ENCODE measurements at places on chromosomes 1 and 21.
A peak's percentile ranks its signal among the peaks of the same experiment; 100 is the strongest.

GRCh38 chr1:89763649-89763986 is 57.2 kb upstream of the LRRC8D start:
- no peak for DNase-seq

GRCh38 chr1:224733027-224733911 is 117.2 kb downstream of the CNIH3 start:
- DNase-seq: peak; percentile 23

DNA sequence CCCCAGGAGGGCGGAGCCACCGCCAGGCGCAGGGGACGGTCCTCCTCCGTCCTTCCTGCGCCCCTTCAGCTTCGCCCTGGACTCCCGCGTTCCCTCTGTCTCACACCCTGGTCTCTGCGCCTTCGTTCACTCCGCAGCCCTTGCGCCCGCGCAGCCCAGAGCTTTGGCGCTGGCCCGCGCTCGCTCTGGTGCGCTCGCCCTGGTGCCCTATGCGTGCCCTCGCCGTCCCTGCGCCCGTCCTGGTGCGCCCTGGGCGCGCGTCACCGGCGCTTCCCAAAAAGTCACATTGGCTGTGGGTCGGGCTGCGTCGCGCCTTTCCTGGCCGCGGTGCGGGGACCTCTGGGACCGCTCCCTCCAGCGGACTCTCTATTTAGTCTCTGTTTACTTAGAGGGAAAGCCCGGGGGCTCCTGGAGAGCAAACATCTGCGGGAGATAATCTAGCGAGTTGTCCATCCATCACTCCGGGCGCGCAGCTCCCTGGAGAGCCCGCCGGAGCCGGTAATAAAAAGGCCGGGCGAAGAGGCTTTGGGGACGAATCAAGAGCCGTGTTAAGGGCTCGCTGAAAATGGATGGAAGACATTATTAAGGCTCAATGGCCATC is 178.6 kb downstream of the PRDM16 start:
- no peak for DNase-seq

- peak; percentile 45 for DNase-seq
Measured at GRCh38 chr1:16006552-16007485, 2.8 kb downstream of the SRARP start.

GRCh38 chr1:149916898-149917252 is 769 bp downstream of the SV2A start:
- DNase-seq: no peak

GRCh38 chr1:27053977-27054753 is 41.5 kb upstream of the TENT5B start:
- no peak for DNase-seq

DNA sequence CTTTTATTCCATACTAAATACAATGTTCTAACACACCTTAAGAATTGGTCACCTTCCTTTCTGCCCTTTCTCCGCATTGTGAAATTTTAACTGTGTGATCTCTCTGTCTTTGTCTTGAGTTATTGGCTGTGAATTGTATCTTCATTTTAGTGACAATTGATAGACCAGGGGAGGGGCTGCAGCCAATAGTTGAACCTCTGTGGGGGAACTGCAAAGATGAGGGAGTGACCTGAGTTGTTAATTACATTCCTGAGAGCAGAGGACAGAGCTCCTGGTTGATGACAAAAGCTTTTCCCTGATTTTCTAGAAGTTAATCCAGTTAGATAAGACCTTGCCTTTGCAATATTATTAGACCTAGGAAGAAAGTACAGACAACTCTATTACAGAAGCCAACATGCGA is 1535.7 kb downstream of the BRINP3 start:
- DNase-seq: no peak

DNA sequence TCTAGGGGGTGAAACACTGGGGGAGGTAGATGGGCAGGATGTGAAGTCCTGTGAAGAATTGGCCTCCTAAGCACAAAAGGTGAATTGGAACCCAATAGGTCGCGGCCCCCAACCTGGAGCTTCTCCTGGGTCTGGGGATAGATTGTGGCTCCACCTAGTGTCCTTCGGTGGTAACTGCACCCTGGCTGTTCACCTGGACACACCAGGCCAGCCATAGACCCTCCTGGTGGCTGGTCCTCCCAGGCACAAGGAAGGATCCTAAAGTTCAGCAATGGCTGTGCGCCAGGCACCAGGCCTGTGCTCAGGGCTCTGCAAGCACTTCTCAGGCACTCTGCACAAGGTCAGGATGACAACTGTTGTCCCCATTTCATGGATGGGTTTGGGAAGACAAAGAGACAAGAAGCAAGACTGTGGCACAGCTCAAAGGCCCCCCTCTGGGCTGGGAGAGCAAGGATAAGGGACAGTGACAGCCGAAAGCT is 13.5 kb downstream of the ESPN start:
- DNase-seq: peak; percentile 57

- DNase-seq: peak; percentile 40
Measured at GRCh38 chr1:235843461-235843961, 23.2 kb downstream of the LYST start.

DNA sequence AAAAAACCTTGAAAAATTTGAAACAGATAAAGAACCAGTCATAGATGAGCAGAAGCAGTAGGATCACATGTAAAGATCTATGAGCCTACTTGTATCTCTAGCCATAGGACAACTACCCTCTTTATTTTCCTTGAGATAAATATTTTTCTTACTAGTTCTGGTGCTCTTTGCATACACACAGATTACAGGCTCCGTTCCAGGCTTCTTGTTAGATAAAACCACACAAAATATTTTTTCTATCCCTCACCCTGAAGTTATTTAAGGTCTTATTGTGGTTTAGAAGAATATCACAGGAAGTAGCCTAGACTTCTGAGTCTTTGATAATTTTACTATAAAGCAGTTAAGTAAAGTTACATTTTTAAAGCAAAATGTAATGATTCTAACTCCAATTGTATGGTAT is 512.2 kb downstream of the NEGR1 start:
- DNase-seq: peak; percentile 68

- DNase-seq: no peak
Measured at GRCh38 chr1:20290624-20291597, at the start of gene VWA5B1. Gene VWA5B1 (plus strand): TSS chr1:20290875. CDS start chr1:20310602, 19,727 bp downstream.

DNA sequence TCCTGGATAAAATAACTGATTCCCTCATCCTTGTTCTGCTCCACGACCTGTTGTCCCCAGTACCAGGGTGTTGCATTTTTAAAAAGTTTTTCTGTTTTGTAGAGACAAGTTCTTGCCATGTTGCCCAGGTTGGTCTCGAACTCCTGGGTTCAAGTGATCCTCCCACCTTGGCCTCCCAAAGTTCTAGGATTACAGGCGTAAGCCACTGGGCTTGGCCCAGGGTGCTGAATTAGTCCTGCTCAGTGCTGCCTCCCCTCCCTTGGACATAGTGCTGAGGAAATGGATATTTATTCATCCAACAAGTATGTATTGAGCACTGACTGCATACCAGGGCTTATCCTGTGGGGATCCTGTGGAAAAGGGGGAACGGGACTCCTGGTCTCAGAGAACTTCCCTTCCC is 126.4 kb downstream of the PTPRU start:
- no peak for DNase-seq

DNA sequence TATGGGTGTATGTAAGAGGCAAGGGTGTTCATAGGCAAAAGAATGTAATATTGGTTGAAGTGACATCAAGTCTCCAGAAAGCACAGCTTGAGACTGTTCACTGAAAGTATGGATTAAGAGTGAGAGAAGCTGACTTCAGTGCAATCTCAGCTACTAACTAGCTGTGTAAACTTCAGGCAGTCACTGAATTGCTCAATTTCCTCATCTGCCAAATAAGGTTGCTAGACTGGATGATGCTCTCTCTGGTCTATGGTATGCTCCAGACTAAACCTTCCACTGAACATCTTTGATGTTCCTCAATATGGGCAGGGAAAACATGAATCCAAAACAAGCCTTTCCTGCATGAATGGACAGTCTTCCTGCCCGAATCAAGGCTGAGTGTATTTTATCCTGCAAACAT is 111.8 kb upstream of the USH2A start:
- no peak for DNase-seq

GRCh38 chr1:178645157-178645807 is 79.8 kb upstream of the RALGPS2 start:
- DNase-seq: peak; percentile 14

DNA sequence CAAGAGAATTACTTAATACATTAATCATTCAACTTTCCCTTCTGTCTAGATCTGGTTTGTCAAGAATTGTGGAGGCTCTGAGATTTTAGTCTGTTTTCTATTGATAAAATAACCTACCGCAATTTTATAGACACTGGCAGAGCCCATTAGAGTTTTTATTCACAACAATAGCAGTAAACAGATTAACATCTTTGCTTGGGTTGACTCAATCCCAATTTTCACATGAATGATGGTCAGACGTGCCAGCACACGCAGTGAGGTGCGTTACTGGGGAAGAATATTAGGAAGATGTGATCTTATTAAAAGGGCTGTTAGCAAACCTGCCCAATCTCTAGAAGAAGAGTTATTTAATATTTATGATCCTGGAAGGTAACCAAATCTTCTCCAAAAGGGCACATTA is 736.6 kb downstream of the MRPL39 start:
- no peak for DNase-seq

GRCh38 chr1:110038271-110038670 is 3.8 kb downstream of the STRIP1 start:
- no peak for DNase-seq

DNA sequence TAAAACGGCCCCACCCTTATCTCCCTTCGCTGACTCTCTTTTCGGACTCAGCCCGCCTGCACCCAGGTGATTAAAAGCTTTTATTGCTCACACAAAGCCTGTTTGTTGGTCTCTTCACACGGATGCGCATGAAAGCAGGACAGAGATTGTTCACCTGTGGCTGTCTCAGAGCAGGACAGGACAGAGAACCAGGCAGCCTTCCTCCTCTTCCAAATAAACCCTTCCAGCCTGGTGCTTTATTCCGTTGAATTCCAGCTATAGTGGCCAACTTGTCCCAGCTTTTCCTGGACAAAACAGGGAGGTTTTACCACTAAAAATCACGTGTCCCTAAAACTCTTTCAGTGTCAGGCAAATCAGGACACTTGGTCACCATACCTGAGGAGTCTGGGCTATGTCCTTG is 9.5 kb upstream of the DMRTB1 start:
- no peak for DNase-seq

DNA sequence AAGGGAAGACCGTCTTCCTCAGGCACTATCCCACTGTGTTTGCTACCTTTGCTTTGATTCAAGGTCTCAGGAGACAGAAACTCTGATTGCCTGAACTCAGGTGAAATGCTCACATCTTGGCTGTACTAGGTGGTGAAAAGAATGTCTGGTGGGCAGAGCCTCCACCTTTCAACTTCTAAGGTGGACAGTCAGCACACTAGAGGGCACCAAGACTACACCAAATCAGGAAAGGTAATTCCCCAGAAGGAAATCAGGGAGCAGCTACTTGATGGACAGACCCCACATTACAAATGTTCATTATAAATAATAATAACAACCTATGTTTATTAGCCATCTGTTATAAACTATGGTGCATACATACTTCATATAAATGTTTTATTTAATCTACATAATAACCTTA is 220.9 kb downstream of the ATG4C start:
- no peak for DNase-seq

- no peak for DNase-seq
Measured at GRCh38 chr1:112524986-112525385, 16.2 kb downstream of the WNT2B start.

DNA sequence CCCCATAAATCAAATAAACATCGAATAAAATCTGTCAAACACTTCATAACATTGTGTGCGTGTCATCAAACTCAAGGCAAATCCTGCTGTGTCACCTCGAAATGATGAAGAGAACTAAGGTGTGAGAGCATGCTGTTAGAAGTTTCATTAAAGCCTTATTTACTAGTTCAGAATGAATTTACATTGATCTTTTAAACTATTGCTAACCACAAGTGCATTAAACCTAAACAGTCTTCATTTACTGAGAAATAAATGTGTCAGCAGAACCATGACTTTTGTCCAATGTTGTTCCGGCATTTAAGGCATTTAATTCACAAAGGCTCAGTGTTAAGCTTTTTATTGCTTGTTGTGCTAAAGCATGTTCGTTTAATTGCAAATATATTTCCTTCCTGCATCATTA is 474.4 kb downstream of the SETD4 start:
- peak; percentile 10 for DNase-seq

- no peak for DNase-seq
Measured at GRCh38 chr1:219331424-219331823, 157.7 kb downstream of the LYPLAL1 start.

GRCh38 chr1:223659711-223660110 is 5.8 kb downstream of the CAPN8 start:
- no peak for DNase-seq

GRCh38 chr1:169802888-169803287 is 8.2 kb upstream of the METTL18 start:
- DNase-seq: no peak

DNA sequence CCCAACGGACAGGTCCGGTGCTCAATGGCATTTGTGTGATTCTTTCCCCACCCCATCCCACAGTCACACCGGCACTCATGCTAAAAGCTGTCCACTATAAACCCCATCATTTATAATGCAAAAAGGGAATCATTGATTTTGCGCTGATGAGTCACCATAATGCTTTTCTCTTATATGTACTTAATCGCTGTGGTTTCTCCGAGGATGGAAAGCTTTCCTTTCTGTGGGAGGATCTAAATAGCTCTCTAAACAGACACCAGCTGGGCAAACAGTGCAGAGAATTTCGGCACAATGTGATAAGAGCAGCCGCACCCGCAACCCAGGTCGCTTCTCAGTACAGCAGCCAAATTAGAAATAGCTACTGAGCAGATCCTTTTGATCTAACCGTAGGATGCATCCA is 85.6 kb downstream of the SETD4 start:
- DNase-seq: no peak

DNA sequence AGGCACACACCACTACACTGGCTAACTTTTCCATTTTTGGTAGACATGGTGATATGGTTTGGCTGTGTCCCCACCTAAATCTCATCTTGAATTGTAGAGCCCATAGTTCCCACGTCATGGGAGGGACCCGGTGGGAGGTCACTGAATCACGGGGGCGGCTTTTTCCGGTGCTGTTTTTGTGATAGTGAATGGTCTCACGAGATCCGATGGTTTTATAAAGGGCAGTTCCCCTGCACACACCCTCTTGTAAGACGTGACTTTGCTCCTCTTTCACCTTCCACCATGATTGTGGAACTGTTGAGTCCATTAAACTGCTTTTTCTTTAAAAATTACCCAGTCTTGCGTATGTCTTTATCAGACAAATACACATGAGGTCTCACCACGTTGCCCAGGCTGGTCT is 1.3 kb upstream of the FTCD start:
- no peak for DNase-seq

DNA sequence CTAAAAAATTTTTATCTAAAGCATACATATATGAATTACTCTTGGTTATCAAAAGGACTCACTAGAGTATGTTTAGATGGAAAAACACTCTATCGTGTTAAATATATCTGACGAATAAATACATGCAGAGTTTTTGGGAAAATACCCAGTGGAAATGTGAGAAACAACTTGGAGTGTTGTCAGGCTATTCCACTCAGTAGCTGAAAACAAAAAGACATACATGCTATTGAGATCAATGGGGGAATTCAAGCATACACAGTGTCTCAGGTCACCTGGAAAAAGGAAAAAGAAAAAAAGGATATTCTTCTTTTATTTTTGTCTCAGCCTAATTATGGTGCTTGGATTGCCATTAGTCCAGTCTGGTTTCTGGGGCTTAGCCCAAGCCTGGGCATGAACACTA is 247.0 kb upstream of the LYPLAL1 start:
- DNase-seq: no peak

Data from EL (cell line).